ENCODE measurements at places on chromosomes 13 and 19.

DNA sequence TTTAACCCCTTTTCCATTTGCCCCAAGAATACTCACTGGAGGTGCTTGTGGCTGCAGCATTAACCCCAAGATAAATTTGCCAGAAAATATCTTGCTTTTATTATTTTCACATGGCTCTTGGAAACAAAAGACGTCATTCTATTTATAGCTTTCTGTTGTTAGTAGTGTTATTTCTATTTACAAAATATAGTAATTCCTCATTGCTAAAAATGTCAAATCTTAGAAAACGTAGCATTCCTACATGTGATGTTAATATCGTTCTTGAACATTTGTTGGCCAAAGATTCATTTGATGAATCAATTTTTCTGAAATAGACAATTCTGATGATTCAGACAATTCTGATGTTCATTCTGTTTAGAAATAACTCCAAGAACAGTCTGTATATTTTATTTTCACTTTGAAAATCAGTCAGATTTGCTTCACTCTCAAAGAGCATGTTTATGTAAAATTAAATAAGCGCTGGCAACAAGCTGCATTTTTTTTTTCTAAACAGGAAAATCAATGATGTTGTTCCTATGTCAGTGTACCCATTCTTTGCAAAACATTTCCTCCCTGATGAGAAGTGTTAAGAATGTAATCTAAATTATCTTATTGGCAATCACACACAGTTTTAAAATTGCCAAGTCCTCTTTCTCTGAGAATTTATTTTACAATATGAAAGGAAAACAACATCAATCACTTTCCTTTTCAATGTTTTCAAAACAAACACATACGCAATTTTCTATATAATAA is 334.0 kb downstream of the KCTD12 start:
- no peak for DNase-seq

DNA sequence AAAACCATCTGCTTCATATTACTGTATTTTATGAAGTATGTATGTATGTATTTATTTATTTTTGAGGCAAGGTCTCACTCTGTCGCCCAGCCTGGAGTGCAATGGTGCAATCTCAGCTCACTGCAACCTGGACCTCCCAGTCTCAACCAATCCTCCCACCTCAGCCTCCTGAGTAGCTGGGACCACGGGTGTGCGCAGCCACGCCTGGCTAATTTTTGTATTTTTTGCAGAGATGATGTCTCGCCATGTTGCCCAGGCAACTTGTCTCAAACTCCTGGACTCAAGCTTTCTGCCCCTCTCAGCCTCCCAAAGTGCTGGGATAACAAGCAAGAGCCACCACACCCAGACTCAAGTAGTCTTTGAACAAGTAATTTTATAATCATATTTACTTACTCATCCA is 5.5 kb downstream of the KATNAL1 start:
- DNase-seq: no peak

DNA sequence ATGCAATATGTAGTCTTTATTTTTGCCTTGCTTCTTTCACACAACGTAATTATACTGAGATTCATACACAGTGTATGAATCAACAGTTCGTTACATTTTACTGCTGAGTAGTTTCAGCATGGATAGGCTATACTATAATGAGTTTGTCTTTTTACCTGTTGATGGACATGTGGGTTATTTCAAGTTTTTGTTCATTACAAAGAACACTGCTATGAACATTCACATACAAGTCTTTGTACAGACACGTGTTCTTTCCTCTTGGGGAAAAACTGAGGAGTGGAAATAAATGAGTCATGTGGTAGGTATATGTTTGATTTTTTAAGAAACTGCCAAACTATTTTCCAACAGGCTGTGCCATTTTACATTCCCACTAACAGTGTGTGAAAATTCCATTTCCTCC is 35.1 kb downstream of the ENOX1 start:
- DNase-seq: no peak

- DNase-seq: no peak
Observed at GRCh38 chr13:29457299-29457698, 138.2 kb downstream of the SLC7A1 start.

DNA sequence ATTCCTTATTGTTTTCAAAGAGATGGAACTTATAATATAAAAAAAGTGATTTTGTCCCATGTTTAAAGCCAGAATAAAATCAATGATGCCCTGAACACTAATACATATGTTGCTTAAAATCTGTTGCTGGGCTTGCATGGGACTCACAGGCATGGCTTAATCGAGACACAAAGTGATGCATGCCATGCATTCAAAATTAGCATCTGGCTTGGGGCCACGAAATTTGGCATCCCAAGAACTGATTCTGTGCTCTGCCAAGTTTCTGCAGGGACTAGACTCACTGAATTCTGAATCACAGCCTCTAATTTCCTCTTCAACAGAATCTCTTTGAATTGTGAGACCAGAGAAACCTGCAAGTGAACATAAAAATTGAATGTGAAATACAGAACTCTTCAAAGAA is 109.2 kb downstream of the PCDH17 start:
- no peak for DNase-seq

- no peak for DNase-seq
Observed at GRCh38 chr19:6976197-6976596, 45.0 kb downstream of the MBD3L2B start.

GRCh38 chr13:35865341-35866240 is 265.6 kb downstream of the DCLK1 start:
- DNase-seq: no peak

DNA sequence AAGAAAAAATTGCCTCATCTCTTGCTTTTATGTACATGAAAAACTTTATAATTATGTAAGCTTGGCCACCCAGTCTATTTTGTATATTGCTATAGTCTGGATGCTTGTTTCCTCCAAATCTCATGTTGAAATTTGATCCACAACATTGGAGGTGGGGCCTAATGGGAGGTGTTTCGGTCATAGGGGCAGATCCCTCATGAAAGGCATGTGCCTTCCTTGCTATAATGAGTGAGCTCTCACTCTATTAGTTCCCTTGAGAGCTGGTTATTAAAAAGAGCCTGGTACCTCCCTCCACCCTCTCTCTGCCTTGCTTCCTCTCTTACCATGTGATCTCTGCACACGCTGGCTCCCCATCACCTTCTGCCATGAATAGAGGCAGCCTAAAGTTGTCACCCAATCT is 1005.1 kb downstream of the PCDH9 start:
- no peak for DNase-seq

GRCh38 chr13:60970736-60971135 is 444.9 kb downstream of the PCDH20 start:
- DNase-seq: no peak

GRCh38 chr13:113364901-113365582 is 1.1 kb upstream of the GRTP1 start:
- DNase-seq: no peak

DNA sequence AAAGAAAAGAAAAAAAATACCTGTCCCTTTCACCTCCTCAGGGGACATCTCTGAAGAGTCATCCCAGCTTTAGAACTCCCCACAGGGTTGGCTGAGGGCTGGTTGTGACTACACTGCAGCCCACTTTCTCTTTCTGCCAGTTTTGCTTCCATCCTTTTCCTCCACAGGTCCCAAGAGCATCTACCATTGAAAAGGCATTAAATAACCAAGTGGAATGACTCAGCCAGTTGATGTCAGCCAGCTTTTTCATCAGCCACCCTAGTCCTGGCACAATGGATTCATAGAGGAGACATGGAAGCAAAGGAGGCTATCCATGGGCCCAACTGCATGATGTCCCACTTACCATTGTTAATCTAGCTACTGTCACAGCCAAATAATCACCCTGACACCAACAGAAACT is 9.2 kb upstream of the RCBTB1 start:
- DNase-seq: no peak

GRCh38 chr19:1265615-1266128 is 3.5 kb upstream of the CIRBP start:
- no peak for DNase-seq

GRCh38 chr19:17149393-17150135 is 65.6 kb upstream of the USE1 start:
- no peak for DNase-seq

- DNase-seq: no peak
Observed at GRCh38 chr13:52001120-52001731, 10.0 kb downstream of the ATP7B start.

- no peak for DNase-seq
Observed at GRCh38 chr13:65943024-65943423, 1287.1 kb downstream of the PCDH9 start.

DNA sequence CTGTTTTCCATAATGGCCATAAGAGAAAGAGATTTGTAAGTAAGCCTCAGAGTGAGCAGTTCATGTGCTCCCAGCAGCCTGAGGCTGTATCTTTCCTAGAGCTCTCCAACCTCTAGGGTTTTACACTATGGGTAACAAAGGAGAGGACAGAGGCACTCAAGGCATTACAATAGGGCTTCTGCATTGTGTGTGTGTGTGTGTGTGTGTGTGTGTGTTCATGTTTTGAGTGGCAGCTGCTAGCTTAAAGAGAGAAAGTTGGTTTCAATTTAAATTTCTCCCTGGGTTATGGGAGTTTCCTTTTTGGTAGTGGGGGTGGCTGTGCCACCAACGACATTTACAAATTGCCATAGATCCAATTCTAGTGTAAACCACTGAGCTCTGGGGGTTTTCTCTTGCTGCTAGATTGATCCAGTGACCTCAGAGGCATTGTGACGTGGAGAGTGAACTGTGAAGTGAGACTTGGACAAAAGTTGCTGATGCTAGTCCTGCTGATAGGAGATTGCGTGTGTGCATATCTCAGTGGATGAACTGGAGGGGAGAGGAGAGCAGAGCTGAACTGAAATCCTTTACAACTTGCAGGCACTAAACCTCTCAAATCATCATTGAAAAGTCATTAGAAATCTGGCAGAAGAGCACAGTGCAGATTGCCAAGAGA is 67.2 kb upstream of the OLFM4 start:
- DNase-seq: no peak

GRCh38 chr19:42010245-42011126 is 16.5 kb upstream of the ATP1A3 start:
- no peak for DNase-seq

GRCh38 chr19:15101479-15102082 is 5.6 kb upstream of the SYDE1 start:
- no peak for DNase-seq

DNA sequence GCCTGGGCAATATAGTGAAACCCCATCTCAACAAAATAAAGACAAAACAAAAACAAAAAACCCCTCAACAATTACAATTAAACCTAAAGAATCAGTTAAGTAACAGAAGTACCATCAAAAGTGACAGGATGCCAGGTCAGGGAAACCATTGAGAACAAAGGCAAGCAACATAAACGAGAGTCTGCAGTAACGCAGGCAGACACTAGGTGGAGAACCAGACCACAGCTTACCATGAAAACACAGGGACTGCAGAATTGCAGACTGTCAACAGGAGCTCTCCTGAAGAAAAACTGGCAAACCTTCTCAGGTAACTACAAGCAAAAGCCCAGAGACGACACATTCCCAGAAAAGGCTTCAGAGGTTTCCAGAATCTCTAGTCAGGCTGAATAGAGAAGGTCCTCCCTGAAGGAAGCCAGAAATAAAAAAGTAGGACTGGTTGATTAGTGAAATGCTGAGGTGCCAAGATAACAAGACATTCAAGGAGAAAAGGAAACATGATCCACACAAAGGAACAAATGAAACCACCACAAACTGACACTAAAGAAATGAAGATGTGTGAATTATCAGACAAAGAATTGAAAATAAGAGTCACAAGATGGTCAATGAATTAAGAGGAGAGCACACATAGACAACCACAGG is 2.2 kb upstream of the ZNF665 start:
- DNase-seq: no peak

DNA sequence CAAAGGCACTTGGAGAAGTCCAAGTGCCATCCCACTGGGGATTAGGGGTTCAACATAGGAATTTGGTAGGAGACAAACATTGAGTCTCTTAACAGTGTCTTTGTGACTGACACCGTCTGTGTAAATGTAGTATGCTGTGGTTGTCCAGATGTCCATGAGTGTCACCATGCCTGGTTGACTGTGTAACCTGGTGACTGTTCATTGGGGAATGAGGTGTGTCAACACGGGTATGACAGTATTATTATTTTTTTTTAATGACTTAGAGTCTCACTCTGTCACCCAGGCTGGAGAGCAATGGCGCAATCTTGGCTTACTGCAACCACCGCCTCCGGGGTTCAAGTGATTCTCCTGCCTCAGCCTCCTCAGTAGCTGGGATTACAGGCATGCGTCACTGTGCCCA is 16.2 kb downstream of the PKN1 start:
- DNase-seq: no peak

DNA sequence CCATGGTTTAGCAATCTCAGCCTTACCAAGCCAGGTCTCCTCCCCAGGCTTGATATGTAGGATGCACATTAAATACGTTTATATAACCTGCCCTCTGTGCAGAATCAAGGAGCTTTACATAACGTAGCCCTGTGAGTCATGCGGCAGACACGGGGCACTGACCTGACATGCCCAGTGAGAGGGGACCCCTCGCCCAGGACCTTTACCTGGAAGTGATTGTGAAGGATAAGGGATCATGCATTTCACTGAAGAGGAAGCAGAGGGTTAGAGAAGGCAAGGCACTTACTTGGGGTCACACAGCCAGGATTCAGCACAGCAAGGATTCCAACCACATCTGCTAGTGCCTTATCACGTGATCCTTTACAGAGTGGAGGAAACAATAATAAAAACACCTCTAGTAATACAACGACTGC is 18.9 kb upstream of the FOSB start:
- no peak for DNase-seq

DNA sequence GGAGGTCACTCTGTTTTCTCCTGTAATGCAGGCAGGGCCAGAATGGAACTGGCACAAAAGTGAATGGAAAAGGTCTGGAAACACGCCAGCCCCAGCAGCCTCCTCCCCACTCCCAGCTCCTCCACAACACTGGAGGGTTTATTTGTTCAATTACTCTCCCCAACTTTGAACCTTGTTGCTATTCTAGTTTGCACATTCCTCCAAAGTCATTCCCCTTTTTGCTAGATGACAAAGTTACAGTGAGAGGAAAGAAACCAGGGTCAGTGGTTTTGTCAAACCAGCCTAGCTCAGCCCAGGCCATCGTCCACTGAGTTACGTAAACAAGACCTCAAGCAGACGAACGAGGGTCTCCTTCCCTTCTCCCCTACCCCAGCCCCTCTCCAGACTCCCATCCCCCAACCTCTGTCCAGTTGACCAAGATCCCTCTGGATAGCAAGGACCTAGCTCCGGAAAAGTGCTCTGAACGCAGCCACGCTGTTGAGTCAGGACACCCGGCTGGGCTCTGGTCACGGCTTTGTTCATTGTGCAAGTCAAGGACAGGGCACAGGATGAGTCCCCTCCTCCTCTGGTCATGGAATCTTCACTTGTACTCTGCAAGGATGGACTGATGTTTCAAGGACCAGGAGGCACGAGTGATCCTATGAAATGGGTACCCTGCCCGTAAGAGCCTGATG is 180.0 kb downstream of the USP12 start:
- DNase-seq: no peak

DNA sequence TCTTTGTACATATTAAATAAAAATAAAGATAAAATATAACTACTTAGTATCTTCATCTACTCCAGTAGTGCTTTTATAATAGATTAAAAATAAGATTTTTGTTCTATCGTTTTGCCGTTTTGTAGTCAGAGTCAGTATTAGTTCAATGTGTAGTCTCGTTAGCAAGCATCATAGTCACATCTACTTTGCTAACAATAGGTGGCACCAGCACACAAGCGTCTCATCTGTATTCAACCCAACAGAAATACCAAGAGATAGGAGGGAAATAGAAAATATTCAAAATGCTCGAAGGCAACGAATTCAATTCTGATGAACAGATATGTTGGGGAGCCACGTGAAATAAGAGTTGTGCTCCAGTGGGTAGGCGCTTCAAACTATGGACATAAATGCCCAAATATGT is 21.4 kb upstream of the MICU2 start:
- DNase-seq: no peak

Measured in cortex of kidney (tissue), 1 donor.